ENCODE measurements at places on chromosomes 12 and 14.

DNA sequence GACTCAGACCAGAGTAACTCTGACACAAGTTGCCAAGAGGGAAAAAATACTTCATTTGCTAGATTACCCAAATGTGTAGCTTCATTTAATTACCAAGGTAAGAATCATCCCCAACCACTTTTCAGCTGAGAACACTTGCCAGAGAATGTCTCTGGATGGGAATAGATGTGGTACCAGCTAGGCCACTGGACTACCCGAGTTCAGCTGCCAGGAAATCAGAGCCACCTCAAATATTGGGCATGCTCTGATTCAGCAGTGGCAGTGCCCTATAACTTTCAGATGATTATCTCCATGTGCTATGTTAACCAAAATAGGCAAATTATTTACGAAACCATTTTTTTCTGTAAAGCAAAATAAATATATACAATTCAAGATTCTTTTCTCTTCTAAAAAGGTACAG lies 80.7 kb downstream of the SLC38A1 start:
- DNase-seq: no peak

GRCh38 chr14:99566390-99567354 lies 37.3 kb downstream of the CCDC85C start:
- no peak for DNase-seq

DNA sequence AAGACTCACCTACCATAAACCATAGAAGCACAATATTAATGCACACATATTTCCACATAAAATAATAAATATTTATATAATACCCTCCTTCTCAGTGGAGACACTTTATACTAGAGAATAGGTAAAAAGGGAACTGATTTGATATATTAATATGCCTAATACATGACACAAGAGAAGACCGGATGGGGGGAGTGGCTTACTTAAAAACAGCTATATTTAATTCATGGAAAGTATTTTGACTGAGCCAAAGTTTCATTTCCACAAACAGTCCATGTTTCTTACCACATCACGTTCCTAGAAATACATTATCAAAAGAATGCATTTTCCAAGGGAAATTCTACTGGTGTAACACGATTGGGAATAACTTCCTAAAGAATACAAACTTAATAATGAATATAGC lies 63.4 kb downstream of the ITPR2 start:
- DNase-seq: no peak

DNA sequence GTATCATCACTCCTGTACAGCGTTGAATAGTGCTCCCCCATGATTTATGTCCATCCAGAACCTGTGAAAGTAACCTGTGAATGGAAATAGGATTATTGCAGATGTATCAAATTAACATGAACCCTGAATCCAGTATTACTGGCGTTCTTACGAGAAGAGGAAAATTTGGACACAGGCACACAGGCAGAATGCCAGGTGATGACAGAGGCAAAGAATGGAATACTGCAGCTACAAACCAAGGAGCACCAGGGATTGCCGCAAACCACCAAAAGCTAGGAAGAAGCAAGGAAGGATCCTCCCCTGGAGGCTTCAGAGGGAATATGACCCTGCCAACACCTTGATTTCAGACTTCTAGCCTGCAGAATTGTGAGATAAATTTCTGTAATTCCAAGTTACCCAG lies 113.5 kb upstream of the EGLN3 start:
- no peak for DNase-seq

GRCh38 chr12:104108755-104109445 lies 29.1 kb downstream of the NFYB start:
- peak; percentile 87 for DNase-seq

DNA sequence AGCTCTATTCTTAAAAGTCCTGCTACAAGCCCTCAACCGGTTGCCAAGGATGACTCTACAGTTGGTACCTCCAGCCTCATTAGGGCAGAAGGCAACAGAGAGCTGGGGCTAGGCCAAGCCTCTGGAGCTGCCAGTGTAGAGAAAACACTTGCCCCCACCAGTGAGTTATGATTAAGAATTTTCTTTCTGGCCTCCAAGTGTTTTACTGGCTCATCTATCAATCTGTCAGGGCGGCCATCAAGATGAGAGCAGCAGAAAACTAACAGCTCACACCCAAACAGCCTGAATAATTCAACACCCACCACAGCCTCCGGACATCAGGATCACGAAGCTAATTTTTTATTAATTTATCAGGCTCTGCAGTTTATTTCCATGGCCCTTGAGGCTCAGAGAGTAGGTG lies 40.7 kb upstream of the CMKLR1 start:
- DNase-seq: no peak

- DNase-seq: no peak
Measured at GRCh38 chr12:110743571-110744093, 941 bp upstream of the PPP1CC start.

- no peak for DNase-seq
Measured at GRCh38 chr14:99775351-99775750, 17.9 kb upstream of the EML1 start.

- no peak for DNase-seq
Measured at GRCh38 chr12:24356240-24356804, 406.9 kb upstream of the SOX5 start.

DNA sequence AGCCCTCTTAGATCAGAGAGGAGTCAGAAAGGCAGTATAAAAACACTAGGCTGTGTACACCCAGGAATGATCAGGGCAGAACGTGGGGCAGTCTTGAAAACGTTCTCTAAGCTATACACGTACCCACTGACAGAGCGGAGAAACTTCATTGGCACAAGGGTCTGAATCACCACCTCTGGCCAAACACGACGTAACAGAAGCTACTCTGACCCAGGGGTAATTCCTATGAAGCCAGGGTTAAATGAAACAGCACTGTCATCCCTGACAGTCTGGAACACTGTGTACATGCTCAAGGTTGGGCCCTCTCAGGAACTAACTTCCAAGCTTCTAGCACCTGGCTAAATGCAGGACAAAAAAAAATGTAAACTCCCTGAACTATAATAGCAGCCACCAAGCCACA lies 38.4 kb downstream of the PARP11 start:
- no peak for DNase-seq
